Liver (tissue), 10 donors: ENCODE measurements at places on chromosomes 7 and 10. TPM values are rescaled to one million over a fixed set of nuclear protein-coding genes. Genes with fewer than 3 reads are reported as not detected.

EIF5AL1 gene
- total RNA-seq, result 0.08 TPM

ADCYAP1R1 gene
- total RNA-seq, result 0.67 TPM

DNA sequence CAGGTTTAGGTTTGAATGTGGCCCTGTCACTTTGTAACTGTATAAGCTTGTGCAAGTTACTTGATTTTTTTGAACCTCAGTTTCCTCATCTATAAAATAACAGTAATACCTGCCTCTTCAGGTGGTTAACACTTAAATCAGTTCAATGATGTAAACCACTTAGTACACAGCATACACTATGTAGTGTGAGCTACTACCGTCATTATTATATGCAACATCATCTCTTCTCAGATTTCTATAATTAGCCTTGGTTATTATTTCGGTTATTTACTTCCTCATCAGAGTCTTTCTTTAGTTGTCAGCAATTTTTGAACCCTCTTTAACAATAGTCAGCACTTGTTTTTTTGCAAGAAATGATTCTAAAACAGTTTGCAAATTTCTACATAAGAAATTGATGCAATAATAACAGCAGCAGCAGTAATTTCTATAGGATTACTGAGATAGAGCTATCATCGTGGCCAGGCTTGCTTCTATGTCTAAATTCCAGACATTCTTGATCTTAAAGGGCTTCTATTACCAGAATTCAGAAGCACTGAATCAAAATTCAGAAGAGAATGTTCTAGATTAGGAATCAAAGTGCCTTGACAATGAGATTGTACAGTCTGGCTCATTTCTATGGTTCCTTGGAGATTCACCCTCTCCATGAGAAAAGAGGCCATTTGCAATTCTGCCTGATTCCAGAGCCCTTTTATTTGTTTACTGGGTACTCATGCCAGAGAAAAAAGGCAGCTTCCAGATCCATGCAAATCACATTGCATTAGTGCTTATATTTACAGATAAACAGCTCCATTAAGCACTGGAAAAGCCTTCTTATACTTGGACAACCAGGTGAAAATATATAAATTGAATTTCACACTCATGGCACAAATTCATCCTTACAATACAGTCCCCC is 25.0 kb upstream of the WDR11 start:
- H3K36me3 ChIP-seq, result no peaks in the 10 kb centered on the region
- no peak overlapping the region for H3K27ac ChIP-seq
- no peak overlapping the region for H3K4me3 ChIP-seq
- no peaks in the 10 kb centered on the region for H3K4me1 ChIP-seq
- DNase-seq, result no peak
- H3K27me3 ChIP-seq, result no peaks in the 10 kb centered on the region

DNA sequence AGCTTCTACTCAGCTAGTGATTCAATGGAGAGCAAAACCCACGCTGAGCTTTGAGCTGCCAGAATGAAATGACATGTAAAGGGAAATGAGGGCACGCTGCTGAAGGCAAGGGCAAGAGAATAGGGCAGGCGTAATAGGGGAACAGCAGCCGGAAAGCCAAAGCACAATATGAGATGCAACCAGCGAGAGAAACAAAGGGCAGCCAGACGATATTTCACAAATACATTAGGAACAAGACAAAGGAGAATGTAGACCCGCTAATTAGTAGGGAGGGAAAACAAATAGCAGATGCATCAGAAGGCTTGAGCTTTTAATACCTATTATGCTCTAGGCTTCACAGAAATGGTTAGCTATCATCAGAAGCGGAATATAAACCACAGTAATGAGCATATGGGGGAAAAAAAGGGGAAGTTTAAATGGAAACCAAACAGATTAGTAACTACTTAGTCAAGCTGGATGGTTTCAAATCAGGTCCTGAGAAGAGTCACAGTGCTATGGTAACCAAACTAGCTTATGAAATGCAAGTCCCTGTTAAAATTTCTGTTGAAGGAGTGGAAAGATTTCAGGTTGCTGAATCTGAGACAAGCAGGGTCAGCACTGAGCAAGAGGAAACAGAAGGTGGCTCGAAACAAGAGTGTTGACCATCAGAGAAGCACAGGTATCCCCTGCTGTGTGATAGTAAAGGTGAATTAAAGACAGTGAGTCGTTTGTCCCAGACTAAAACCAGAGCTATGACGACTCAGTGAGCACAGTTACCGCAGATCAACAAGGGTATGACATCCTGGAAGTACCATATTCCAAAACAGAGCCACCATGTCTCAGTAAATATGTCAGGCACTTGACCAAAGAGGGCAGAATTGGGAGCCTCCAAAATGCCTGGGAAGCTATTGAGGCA is 496.9 kb upstream of the CELF2 start:
- H3K4me3 ChIP-seq, result no peak overlapping the region
- H3K36me3 ChIP-seq, result no peaks in the 10 kb centered on the region
- no peak overlapping the region for H3K27ac ChIP-seq
- no peak for DNase-seq

DNA sequence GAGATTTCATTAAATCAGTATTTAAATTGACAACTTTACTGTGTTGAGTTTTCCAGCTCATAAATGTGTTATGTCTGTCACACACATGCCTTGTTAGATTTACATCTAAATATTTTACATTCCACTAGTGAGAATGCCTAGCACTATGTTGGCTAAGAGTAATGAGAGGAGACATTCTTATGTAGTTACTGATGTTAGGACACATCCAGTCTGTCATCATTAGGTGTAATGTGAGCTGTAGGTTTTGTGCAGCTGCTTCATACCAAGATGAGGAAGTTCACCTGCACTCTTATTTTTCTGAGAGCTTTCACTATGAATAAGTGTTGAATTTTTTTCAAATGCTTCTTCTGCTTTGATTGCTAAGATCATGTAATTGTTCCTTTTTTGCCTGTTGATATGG is 218.0 kb upstream of the IGFBP3 start:
- peaks cover 15% of the 10 kb centered on the region for H3K4me1 ChIP-seq
- no peak for DNase-seq
- H3K4me3 ChIP-seq, result no peak overlapping the region
- H3K36me3 ChIP-seq, result no peaks in the 10 kb centered on the region

DNA sequence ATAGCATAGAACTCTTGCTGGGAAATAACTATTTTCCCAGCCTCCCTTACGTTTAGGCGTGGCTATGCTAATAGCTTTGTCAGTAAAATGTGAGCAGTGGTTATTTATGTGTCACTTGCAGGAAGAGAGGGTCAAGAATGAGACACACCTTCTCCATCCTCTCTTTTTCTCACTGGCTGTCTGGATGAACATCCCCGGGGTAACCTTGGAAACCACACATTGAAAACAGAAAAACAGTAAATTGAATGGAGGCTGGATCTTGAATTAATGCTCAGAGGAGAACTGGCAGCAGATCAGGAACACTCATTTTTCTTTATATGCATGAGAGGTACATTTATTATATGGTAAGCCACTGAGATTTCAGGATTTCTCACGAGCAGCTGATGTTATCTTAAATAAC is 127.6 kb downstream of the DNAJB9 start:
- no peaks in the 10 kb centered on the region for H3K27me3 ChIP-seq
- H3K4me1 ChIP-seq, result no peaks in the 10 kb centered on the region
- H3K36me3 ChIP-seq, result no peaks in the 10 kb centered on the region
- H3K4me3 ChIP-seq, result no peak overlapping the region

GRCh38 chr10:92830478-92831389 is 17.6 kb upstream of the EXOC6 start:
- H3K27me3 ChIP-seq, result no peaks in the 10 kb centered on the region
- H3K4me1 ChIP-seq, result no peaks in the 10 kb centered on the region
- DNase-seq, result no peak
- H3K27ac ChIP-seq, result no peak overlapping the region
